Activated CD4-positive, alpha-beta T cell treated with anti-CD3 and anti-CD28 coated beads, Interleukin-2, amount 50 U/mL, for 1 hour (primary cell): ENCODE measurements at places on chromosomes 16 and 17.

GRCh38 chr17:17909078-17909477 is 63.1 kb downstream of the TOM1L2 start:
- no peak for DNase-seq

GRCh38 chr16:68823401-68824135 is 19.8 kb upstream of the TANGO6 start:
- no peak for DNase-seq

DNA sequence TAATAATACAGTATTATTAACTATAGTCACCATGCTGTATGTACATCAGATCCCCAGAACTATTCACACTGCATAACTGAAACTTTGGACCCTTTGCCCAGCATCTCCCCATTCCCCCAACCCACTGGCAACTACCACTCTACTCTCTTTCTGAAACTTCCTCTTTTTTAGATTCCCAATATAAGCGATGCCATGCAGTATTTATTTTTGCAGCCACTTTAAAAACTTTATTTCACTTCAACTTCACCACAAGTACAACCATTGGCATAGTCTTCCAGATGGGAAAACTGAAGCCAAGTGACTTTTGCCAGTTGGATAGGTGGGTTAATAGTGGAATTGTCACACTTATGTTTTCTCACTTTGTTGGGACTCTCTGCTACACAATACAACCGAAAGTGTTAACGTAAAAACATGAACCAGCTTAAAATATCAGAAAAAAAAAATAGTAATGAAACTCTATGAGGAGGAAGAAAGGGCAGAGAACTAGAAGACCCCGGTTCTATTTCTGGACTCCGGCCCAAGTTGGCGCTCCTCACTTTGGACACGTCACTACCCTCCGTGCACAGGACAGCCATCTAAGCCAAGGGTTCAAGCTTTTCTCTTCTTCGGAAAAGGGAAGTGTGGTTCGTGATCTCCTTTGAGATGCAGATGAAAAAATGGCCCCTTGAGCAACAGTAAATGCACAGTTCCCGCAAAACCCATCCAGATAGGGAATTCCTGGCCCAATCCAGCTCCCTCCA is 743 bp downstream of the SHCBP1 start:
- DNase-seq = no peak

- DNase-seq = no peak
Observed at GRCh38 chr16:46718214-46718613, 28.8 kb downstream of the ORC6 start.

DNA sequence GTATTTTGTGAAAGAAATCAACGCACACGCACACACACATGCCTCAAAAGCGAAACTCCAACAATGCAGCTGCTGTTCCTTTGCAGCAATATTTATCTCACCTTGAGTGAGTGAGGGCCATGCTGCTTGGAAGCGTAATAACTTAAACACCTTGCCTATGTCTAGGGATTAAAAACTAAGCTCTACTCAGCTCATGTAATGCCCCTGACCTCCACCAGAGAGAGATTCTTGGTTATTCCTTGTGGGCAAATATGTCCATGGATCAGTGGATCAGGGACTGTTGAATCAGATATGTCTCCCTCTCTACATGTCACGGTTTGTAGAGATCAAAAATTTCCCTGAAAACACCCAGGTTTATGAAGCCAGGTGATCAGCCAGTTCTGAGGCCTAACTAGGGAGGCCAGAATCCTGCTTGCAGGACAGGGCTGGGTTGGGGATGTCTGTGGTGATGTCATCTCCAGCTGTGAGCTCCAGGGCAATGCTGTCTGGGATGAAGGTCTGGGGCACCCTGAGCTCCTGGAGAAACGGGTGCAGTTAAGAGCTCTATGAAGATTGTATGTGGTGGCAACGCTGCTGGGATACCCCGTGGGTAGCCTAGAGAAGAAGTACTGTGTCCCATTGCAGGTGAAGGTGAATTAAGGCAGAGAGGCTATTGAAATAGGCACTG is 149.4 kb downstream of the KCNJ12 start:
- DNase-seq = no peak

DNA sequence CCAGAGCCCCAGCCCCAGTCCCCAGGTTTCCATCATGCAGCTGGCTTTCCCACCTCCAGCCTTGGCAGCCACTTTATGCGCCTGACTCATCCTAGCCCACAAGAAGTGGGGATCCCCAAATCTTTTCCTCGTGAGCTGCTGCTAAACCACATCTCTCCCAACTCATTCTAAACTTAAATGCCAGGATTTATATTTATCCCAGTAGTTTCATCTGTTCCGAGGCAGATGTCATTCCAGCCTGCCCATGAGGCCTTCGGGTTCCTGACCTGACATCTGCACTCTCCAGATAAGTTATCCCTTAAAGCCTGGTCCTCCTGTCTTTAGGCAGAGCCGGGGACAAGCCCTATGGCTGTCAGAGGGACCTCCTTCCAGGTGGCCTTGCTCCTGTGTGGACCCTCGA is 16.6 kb downstream of the PLXDC1 start:
- no peak for DNase-seq

- no peak for DNase-seq
Observed at GRCh38 chr17:16339402-16339801, 13.9 kb downstream of the CENPV start.

DNA sequence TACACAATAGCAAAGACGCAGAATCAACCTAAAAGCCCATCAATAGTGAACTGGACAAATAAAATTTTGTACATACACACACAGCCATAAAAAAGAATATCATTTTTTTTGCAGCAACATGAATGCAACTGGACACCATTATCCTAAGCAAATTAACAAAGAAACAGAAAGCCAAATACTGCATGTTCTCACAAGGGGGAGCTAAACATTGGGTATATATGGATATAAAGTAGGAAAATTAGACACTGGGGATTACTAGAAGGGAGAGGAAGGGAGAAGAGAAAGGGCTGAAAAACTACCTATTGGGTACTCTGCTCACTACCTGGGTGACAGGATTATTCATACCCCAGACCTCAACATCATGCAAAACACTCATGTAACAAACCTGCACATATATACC is 28.2 kb downstream of the ADAMTS18 start:
- no peak for DNase-seq

DNA sequence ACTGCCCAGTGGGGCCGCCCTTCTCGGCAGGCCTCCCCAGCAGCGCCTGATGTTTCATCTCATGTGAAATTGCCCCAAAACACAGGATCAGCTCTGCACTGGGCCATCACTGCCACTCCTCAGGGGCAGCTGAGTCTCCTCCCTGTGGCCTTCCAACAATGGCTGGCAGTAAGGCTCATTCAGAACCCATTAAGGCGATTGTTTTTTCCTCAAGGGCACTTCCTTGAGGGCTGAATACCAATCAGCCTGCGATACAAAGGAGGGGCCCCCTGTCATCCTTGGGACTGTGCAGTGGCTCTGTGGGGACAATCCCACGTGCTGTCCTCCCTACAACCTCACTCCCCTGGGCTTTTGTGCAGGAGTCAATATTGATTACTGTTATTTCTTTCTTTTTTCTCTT is 47.5 kb downstream of the XYLT1 start:
- DNase-seq = no peak

DNA sequence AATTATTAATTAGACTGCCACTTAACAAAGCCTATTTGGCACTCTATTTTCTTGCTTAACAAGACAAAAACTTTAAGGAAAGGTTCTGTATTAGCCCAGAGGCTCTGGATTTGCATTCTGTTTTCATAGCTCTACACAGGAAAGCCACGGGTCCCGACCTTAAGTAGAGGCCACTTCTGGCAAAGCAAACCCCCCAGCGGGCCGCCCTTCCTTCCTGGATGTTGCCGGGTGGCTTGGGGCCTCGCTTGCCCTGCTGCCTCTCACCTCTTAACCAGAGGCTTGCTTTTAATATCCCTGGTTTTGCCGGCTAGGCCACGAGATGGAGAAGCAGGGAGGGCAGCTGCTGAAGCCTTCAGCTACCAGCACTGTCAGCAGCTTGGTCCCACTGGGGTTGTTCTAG is 4.4 kb downstream of the RTN4RL1 start:
- DNase-seq = no peak

GRCh38 chr17:27315796-27316465 is 22.0 kb downstream of the WSB1 start:
- no peak for DNase-seq

DNA sequence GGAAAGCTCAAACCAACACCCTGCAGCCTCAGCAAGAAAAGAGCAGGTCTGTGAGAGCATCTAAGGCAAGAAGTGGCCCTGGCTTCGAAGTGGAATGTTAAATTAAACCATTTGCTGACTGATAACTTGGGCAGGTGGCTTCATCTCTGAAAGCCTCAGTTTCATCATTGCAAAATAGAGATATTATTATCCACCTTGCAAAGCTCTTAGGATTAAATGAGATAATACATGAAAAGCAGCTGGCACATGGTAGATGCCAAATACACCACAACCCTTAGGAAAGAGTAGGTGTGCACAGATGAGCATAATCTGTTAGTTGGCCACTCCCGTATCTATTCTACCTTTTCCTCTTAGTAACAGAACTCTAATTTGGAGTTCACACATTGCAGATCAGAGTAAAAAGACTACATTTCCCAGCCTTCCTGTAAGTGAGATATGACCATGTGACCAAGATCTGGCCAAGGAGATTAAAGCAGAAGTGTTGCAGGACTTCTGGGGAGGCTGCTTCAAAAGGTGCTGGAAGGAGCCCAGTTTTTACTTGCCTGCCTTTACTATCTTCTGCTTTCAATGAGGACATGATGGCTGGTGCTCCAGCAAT is 288.7 kb downstream of the SOX9 start:
- no peak for DNase-seq

GRCh38 chr16:22123759-22124490 is 31.6 kb downstream of the VWA3A start:
- no peak for DNase-seq

DNA sequence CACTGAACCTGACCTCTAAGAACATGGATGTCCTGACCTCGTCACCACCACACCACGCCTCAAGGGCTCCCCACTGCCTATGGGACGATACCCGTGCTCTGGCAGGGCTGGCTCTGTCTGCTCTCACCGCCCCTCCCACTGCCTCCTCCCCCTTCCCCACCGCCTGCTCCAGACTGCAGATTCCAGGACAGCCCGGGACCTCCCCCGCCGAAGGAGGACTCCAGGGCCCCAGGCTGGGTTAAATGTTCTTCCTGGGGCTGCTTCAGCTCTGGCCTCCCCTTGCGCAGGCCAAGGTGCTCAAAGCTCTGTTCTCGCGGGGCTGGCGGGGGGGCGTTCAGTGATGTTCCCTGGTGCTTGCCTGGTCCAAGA is 3.1 kb downstream of the NPW start:
- DNase-seq = no peak

DNA sequence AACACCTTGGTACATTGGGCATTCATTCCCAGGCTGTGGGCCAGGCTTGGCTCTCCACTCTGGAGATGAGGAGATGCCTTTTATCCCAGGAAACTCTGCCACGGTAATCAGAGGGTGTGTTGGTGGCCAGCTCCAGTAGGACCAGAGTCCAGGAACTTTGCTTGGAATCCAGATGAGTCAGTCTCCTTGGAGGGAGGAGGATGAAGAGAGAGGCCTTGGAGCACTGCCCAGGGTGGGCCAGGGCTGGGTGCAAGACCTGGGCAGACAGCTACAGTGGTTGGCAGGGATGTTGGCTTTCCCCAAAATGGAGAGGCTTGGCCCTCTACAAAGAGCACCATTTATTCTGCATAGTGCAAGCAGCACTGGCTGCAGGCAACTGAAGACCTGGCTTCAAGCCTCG is 209.0 kb downstream of the RGS9 start:
- DNase-seq = no peak

DNA sequence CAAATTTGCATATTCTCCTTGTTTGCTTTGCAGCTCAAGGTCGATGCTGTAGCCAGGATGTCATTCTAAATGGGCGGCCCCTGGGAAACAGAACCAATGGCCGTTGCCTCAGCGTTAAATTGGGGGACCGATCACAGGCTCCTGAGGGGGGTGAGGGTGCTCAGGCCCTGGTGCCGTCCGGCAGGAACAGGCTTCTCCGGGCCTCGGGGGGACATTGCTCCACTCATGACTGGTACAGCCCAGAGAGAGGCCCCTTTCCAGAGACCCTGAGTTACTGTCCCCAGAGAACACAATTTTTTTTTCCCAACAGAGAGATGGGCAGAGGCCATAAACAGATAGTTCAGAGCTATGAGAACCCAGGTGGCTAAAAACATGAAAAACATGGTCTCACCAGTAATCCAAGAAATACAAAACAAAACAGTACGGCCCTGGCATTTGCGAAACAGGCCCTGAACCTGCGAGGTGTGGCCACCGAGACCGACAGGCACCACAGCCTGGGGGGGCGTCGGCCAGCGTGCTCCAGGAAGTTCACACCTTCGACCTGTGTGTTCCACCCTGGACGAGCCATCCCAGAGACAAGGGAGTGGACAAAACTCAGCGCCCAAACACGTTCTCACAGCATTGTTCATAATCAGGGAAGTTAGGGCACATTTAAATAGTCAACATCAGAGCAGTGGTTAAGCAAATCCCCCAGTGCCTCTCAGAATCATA is 82.8 kb downstream of the METRNL start:
- DNase-seq = no peak
